T-cell (primary cell): ENCODE measurements at places on chromosomes 13 and 19.
A peak's percentile ranks its signal among the peaks of the same experiment; 100 is the strongest.

DNA sequence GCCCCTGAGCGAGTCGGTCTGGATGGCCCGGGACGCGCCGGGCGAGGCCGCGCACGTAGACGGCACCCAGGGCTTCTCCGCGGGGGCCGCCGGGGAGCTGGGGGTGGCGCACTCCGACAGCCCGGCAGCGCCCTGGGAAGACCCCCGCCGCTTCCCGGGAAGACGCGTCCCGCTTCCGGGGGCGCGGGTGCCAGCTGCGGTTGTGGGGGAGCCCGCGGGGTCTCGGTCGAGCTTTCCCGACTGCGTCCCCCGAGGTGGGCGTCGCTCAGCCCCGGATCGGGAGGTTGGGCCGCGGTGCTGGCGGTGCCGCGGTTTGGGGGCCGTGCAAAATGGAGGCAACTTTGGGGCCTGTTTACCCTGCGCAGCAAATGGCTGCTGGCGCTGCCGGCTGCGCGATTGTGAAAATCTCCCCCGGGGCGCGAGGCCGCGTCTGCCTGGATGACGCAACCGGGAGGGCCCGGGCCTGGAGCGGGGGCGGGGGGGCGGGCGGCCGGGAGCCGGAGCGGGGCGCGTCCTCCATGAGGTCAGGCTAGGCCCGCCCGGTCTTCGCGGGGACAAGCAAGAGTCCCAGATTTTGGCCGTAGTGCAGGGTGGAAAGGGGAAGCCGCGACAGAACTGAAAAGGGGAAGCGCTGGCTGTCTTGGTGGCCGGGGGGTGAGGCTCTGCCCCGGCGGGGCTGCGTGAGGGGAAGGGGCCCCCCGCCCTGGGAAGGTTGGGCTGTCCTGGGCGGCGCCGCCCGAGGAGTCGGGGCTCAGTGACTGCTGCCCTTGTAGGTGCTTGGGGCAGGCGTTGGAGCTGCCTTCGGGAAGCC lies 11.3 kb downstream of the PEAK3 start:
- DNase-seq = peak; percentile 58

GRCh38 chr13:99225078-99225477 lies 24.4 kb downstream of the UBAC2 start:
- no peak for DNase-seq

GRCh38 chr13:111120422-111120821 lies 5.3 kb downstream of the ARHGEF7 start:
- DNase-seq = no peak

GRCh38 chr13:59745392-59745788 lies 418.3 kb downstream of the DIAPH3 start:
- no peak for DNase-seq

GRCh38 chr13:71828117-71828516 lies 38.9 kb downstream of the DACH1 start:
- no peak for DNase-seq

- DNase-seq = no peak
Observed at GRCh38 chr13:99724633-99725517, 223.6 kb downstream of the TM9SF2 start.

- DNase-seq = no peak
Observed at GRCh38 chr19:43372462-43372861, 19.0 kb downstream of the CD177 start.

DNA sequence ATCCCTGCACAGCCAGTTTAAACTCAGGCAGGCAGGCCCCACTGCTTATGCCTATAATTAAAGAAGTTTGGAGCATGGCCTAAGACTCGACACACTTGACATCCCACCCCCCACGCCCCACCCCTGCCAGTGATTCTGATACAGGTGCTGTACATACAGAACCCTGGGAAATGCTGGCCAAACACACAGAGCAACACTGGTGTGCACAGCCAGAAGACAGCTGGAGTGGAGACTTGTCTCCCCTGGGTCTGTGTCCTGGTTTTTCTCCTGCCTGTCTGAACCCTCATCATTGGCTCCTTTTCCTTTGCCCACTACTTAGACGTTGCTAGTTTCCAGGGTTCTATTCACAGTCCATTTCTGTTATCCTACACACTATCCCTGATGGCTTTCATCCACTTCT lies 76.8 kb downstream of the DLEU7 start:
- no peak for DNase-seq

DNA sequence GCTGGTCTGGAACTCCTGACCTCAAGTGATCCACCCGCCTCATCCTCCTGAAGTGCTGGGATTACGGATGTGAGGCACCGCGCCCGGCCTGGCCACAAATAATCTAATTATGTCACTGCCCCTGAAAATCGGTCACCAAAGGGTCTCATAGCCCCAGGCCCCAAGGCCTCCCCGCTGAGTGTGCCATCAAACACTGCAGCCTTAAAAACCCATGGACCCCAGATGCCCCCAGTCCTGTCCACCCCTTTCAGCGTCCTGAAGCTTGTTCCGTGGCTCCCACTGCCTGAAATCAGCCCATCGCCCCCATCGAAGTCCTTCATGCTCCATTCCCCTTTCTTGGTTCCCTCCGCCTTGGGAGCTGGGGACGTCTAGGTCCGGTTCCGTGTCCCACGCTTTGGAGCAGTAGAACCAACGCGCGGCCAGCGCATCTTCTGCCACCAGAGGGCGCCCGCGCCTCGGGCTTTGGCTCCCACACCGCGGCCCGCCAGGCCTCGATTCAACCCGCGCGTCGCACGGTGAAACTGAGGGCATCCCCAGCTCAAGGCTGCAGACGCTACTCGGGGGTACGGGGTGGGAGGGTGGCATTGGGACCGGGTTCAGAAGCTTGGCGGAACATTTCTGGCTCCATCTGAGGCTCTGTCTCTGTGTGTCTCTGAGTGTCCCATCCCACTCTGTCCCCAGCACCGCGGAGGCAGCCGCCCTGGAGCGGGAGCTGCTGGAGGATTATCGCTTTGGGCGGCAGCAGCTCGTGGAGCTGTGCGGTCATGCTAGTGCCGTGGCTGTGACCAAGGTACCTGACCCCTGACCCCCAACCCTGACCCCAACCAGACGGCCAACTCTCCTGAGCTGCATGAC lies 3.5 kb downstream of the YJEFN3 start:
- peak; percentile 70 for DNase-seq

GRCh38 chr13:46894568-46894967 lies 2.3 kb downstream of the HTR2A start:
- DNase-seq = no peak

GRCh38 chr13:33145667-33146066 lies 129.4 kb downstream of the KL start:
- DNase-seq = no peak

GRCh38 chr19:2015608-2015950 lies at the start of gene BTBD2:
BTBD2 (minus strand) TSS chr19:2015714; CDS start chr19:2015703, 11 bp downstream.
- DNase-seq = no peak

- DNase-seq = no peak
Observed at GRCh38 chr19:51830274-51830673, 35.3 kb downstream of the FPR3 start.

- no peak for DNase-seq
Observed at GRCh38 chr19:51921949-51922348, 5.3 kb upstream of the ZNF613 start.

GRCh38 chr13:79486433-79487188 lies 5.7 kb downstream of the NDFIP2 start:
- no peak for DNase-seq

DNA sequence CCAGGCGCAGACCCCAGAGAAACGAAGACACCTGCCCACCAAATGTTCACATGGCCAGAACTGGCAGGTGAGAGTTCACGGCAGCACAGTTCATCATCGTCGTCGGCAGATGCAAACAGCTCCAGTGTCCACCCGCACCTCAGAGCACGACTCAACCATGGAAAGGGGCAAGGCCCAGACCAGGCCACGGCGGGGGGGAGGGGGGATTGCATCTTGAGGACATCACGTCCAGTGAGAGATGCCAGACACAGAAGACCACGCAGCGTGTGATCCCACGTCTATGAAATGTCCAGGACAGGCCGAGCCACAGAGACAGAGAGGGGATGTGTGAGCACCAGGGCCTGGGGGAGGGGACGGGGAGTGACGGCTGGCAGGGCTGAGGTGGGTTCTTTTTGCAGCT lies 7.3 kb downstream of the RNF126 start:
- no peak for DNase-seq

DNA sequence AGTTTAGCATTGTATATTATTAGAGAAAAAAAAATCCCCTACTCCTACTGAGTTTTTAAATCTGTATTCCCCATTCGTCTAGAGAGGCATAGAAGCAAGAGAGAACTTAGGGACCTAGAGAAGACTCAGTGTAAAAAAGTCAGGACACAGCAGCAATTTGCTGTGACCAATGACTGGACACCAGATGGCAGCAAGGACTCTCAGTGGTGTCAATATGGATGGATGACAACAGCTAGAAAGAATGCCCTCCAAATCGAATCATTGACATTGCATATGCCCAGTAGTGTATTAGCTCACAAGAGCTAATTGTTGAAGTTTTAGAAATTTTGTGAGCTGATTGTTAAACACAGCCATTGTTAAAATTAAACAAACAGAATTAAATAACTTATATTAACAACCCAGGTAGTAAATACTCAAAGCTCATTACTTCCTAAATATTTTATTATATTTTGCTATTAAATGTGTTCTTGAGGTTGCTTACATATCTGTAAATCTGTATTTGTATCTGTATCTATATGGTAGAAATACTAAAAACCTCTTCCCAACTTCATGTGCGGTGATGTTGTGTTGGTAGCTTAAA lies 43.9 kb downstream of the SIAH3 start:
- no peak for DNase-seq

- DNase-seq = no peak
Observed at GRCh38 chr13:36214163-36214921, at the start of gene SOHLH2. SOHLH2 (minus strand) TSS chr13:36214556; CDS start chr13:36214526, 30 bp downstream.

DNA sequence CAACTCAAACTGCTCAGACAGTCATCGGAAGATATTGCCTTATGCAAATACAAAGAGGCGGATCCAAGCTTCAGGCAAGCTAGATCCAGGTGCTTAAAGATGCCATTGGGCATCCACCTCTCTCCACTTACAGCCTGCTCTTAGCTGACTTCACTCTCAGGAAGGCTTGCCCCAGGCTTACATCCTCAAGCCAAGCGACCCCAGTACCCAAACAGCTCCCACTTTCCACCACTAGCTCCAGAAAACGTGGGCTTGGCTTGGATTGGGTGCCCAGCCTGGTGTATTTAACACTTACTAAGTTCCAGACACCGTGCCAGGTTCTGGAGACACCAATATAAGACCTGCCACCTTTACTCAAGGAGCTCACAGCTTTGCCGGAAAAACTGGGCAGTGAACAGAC lies 142.1 kb upstream of the VSTM2B start:
- DNase-seq = no peak

GRCh38 chr13:50574731-50575130 lies 268.8 kb downstream of the DLEU7 start:
- DNase-seq = no peak

DNA sequence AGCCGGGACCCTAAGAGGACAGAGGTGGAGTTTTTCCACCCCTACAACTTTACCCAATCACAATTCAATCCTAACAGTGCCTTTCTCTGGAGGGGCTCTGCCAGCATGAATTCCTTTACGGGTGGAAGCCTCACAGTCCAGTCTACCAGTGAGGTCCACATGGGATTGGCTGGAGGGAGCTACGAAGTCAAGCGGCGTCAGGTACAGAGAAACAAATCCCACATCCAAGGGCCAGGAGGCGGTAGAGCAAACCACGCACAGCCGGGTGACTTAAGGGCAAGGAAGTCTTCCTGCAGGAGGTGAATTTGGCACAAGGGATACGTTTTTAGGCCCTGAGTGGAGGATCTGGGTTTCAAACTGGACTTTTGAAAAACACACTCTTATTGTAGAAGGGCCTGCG lies 199.6 kb downstream of the UQCRFS1 start:
- DNase-seq = no peak

DNA sequence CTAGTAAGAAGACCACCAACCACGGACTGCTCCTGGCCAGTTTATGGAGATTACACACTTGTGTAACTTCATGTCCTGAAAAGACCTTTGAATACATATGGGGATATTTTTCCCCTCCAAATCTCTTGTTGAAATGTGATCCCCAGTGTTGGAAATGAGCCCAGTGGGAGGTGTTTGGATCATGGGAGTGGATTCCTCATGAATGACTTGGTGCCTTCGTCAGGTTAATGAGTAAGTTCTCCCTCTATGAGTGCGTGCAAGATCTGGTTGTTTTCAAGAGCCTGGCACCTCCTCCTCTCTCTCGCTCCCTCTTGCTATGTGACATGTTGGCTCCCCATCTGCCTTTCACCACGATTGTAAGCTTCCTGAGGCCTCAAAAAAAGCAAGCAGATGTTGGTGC lies 769.0 kb upstream of the SLITRK1 start:
- no peak for DNase-seq

DNA sequence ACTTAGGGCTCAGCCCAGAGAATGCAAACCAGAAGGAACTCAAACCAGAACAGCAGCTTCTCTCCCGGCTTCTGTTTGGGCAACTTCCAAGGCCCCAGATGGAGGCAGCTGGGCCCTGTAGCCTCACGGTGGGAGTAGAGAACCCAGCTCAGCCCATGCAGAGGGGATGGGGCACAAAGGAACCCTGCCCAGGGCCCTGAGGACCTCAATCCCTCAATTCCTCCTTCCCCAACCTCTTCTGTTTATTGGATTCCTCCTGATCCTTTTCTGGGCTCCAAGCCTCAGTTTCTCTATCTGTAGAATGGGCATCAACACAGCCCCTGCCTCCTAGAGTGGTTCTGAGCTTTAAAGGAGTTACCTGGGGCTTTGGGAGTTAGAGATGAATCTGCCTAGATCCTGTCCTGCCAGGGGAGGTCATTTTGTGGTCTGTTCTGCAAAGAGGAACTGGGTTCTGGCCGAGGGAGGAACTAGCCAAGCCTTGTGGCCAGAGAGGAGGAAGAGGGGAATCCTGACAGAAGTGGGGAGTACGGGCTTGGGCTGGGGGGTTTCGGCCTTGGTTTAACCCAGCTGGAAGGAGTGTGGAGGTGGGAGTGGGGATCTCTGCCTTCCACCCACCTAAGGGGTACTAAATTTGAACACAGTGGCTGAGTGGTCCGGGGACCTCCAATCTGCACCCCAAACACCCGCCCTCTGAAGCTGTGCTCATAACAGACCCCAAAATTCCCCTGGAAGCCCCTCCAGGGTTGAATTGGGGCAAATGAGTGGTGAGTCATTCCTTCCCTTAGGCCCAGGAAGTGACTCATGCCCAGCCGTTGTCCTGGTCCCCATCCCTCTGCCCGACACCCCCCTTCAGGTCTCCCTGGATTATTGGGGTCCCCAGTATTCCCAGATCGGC lies 2.7 kb downstream of the ADGRE5 start:
- DNase-seq = no peak

DNA sequence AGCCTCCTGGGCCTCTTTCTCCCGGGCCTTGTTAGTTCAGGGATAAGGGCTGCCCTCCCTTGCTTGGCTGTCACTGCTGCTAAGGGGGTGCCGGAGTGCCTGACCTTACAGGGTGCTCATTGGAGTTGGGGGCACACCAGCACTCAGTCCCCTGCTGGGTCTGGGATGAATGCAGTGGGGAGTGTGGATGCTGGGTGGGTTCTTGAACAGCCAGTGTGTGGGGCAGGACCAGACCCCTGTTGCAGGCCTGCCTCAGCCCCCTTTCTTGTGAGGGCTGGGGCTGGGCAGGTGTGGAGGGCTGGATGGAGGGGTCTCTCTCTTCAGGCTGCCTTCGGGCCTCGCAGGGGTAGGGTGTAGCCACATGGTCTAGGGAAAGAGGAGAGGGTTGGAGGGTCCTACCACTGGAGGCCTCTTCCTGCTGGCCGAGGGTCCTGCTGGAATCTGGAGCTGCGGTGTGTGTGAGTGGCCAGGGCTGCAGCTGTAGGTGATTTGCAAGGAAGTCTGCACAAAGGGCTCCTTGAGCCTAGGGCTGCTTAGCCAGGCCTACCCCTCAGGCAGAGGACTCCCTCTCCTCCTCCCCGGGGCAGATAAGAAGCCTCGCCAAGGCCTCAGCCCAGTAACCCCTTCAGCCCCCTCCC lies 3.2 kb downstream of the CEBPA start:
- DNase-seq = no peak
